Fibroblast of skin of right biceps (primary cell): ENCODE measurements at places on chromosomes 3 and 15.

DNA sequence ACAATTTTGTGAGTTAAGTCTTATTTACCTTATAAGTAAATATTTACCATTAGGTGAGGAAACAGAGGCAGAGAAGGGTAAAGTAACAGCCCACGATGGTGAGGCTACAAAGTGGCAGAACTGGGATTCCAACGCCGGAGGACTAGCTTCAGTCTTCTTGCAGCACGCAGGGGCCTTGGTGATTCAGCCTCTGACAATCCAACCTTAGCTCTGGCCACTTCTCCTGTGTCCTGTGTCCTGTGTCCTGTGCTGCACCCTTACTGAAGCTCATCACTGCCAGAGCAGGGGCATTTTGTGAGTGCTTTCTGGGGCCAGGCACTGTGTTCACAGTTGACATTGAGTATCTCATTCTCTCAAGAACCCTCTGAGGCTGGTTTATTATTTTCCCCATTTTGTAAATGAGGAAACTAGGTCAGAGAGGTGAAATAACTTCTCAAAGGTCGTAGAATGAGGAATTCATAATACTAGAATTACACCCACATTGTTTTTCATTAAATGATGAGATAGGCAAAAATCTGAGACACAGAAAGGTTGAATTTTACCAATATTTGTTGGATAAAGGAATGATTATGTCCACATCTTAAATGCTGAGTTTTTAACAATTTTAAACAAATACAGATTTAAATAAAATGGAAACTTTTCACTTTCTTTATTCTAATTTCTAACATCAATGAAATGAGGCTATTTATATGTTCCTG lies 215.9 kb downstream of the BBX start:
- DNase-seq: no peak

GRCh38 chr15:27457766-27458165 lies 486.8 kb downstream of the GABRG3 start:
- no peak for DNase-seq

GRCh38 chr3:72533591-72534473 lies 314.4 kb downstream of the SHQ1 start:
- no peak for DNase-seq

- peak; percentile 59 for DNase-seq
Measured at GRCh38 chr15:100849021-100849854, 30.4 kb upstream of the ALDH1A3 start.
